ENCODE measurements at places on chromosomes 5 and 9.
A peak's percentile ranks its signal among the peaks of the same experiment; 100 is the strongest.

DNA sequence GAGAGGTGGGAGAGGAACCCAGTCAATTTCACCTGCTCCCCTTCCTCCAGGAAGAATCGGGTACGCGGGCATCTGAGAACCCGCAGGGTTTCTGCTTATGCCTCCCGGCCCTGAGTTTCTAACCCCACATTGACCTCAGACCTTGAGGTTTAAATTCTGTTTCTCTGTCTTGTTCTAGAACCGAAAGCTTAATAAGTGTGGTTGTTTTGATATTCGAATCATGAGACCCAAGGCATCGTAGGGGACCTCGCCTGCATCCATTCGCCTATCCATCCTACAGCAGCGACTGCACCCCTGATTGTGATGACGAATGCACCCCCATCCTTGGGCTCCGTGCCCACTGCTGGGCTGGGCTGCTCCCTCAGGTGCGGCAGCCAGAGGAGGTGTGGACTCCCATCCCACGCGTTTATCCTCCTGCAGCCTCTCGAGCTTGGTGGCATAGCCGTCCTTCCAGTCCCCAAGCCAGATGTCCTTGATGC is 80.8 kb upstream of the IER5L start:
- peak; percentile 51 for DNase-seq

GRCh38 chr9:129988607-129989361 is 54.2 kb downstream of the FNBP1 start:
- no peak for DNase-seq

GRCh38 chr5:67205981-67206380 is 9.4 kb upstream of the CD180 start:
- no peak for DNase-seq

GRCh38 chr5:178366998-178367735 is 134.6 kb upstream of the PHYKPL start:
- DNase-seq = no peak

DNA sequence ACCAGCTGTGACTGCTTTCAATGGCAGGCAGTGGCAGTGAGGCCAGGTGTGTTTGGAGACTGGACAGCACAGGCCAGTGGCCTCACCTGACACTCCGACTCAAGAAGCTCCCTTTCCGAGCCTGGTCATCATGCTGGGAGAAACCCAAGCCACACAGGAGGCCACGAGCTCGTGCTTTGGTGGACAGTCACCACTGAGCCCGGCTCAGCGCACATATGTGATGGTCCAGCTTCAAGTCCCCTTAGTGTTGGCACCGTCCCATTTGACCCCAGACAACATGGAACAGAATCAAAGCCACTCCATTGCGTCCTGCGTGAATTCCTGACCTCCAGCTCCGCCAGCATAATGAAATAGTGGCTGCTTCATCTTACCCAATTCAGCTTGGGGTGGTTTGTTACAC is 64.0 kb upstream of the PPP1R26 start:
- DNase-seq = peak; percentile 26

DNA sequence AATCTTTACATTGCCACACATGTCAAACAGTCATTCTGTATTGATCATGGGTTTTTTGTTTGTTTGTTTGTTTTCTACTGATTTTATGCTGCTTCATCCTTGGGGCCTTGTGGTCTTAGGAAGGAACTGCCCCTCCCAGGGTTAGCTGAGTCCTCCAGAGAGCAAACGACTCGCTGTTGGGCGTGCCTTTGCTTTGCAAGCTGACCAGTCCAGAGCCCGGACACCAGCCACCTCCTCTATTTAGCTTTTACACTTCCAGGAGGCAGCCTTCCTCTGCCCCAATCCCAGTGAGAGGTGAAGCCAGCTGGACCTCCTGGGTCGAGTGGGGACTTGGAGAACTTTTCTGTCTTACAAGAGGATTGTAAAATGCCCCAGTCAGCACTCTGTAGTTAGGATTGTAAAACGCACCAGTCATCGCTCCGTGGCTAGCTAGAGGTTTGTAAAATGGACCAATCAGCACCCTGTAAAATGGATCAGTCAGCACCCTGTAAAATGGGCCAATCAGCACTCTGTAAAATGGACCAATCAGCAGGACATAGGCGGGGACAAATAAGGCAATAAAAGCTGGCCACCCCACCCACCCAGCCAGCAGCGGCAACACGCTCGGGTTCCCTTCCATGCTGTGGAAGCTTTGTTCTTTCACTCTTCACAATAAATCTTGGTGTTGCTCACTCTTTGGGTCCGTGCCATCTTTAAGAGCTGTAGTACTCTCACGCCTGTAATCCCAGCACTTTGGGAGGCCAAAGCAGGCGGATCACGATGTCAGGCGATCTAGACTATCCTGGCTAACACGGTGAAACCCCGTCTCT is 154.4 kb downstream of the ERCC6L2 start:
- DNase-seq = no peak

DNA sequence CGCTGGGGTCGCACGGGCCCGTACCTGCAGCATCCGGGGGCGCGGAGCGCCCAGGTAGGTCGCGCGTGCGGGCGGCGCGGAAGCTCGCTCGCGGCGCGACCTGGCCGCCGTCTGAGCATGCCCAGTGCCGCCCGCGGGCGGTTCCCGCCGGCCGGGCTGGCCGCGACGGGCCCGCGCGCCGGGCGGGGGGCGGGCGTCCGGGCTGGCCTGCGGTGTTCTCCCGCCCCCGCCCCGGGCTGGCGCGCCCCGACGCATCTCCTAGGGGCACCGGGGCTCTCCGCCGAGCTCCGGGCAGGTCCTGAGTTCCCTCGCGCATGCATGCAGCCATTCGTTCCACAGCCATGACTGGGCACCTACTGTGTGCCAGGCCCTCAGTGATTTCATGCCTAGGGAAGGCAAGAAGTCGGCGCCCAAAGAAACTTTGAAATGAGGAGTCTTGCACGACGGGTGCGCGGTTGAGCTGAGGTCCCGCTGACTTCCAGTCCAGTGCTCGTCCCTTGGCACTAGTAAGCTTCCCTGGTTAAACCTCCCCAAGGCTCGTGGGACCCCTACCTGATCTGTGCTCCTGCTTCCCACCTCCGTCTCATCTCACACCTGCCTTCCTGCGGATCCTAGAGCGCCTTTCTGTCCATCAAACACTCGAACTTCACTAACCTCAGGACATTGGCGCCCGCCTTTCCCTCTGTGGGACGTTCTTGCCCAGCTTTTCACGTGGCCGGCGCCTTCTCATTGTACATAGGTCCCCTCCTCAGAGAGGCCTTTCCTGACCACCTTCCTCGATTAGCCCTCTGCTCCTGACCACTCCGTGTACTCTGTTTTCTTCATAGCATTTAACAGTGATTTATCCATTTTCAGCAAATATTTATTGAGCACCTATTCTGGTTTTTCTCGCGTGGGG is at the start of gene PTPN3:
PTPN3 (minus strand) TSS at position 113 of the 898 bp plus-strand sequence. CDS start 34,873 bp downstream, outside the sequence.
- no peak for DNase-seq

- DNase-seq = no peak
These were observed 108.0 kb downstream of the DAPK1 start for GRCh38 chr9:87605676-87606075.

DNA sequence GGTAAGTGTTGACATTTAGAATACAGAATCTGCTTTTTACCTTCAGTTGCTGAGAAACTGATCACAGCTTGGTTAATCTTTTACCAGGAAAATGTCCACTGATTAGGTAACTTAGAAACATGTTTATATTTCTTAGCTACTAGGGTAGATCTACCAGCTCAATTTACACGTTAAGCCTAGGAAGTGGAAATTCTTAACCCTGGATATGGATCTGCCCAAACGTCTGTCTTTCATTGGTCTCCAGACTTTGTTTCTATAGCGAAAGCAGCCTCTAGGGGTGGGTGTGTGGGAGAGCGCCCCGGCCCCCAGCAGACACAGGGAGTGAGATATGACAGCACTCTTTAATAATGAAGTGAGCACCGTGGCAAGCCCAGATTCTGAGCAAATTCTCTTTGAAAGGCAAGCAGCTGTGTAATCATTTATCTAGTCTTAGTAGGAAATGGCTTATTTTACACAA is 141.6 kb upstream of the ZNF608 start:
- DNase-seq = no peak

DNA sequence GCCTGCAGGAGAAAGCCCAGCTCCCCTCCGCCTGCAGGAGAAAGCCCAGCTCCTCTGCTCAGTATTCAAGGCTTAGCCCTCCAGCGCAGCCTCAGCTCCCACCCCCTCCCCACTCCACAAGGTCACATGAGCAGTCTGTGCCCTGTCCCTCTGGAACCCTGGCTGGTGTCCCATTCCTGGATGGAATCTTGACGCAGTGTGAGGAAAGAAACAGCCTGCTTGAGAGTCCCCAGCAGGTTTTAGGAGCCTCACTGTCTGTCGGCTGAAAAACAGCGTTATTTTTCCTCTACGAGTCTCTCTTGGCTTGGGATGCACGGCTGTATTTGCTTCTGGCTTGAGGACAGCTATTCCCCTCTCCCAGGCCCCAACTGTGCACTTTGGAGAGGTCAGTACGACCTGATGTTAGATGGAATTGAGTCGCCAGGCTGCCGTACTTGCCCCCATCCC is 210.1 kb upstream of the TRIM32 start:
- DNase-seq = no peak

GRCh38 chr5:144162686-144163085 is 7.8 kb downstream of the YIPF5 start:
- DNase-seq = no peak

DNA sequence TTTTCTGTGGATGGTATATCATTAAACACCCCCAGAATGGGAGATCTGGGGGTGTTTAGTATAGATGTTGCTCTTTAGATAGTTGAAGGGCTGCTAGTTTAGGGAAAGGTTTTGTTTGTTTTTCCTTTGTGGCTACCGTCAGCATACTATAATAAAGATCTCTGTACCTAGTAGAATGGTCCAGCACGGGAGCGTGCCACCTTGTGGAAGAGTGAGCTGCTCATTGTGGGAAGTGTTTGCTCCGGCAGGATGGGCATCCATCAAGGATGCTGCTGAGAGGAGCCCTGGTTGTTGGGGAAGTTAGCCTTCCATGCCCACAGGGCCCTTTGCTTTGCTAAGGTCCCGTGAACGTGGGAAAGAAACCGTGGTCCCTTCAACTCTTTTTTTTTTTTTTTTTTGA is 113.1 kb downstream of the LIFR start:
- DNase-seq = no peak

DNA sequence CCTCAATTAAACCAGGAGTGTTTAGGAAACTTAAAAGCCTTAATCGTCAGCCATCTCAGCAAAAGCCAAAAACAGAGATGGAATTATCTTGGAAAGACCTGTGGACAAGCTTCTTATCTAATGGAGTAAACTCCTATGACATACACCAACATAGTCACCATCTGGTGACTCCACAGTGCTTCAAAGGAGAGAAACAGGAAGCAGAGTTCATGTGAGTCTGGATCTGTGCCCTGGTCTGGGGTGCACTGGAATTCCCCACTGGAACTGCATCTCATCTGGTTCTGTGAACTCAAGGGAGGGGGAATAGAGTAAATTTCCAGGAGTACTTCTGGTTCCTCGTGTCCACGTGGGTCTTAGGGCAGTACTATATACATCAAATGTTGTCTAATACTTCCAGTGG is 36.3 kb upstream of the KCNN2 start:
- no peak for DNase-seq

DNA sequence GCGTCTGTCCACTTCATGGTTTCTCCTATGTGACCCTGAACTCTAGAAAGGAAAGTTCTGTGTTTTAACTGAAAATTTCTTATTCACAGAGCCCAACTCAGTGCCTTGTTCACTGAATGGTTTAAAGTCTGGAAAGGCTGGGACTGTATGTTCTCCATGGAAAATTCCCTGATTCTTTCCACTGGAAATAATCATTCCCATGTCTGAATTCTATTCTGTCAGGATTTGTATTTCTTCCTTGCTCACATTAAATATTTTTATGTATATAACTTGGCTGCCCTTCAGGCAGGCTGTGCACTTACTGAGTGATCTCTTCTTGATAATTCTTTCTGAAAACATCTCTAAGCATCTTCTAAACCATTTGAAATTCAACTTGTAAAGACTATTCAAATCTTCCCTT is 1126.9 kb upstream of the DMAC1 start:
- DNase-seq = no peak

DNA sequence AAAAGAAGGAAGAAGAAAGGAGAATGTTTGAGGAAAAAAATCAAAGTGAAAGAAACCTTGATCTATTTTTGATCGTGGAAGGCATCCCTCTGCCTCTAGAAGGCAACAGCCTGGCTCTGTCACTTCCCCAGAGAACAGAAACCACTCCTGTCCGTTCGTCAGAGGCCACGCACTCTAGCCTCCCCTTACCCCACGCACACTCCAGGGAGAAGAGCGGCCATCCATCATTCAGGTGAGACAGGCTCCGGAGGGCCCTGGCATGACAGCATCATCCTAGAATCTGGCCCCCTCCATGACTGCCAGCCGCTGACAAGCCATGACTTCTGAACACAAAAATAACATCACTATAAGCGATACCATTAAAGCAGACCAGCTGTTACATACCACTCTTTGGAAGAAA is 135.8 kb downstream of the ROR2 start:
- no peak for DNase-seq

- no peak for DNase-seq
These were observed 404 bp upstream of the AFAP1L1 start for GRCh38 chr5:149271195-149271715.

- no peak for DNase-seq
These were observed 365.9 kb downstream of the ZSWIM6 start for GRCh38 chr5:61697809-61698558.

GRCh38 chr5:78604689-78605285 is 43.8 kb downstream of the LHFPL2 start:
- no peak for DNase-seq

DNA sequence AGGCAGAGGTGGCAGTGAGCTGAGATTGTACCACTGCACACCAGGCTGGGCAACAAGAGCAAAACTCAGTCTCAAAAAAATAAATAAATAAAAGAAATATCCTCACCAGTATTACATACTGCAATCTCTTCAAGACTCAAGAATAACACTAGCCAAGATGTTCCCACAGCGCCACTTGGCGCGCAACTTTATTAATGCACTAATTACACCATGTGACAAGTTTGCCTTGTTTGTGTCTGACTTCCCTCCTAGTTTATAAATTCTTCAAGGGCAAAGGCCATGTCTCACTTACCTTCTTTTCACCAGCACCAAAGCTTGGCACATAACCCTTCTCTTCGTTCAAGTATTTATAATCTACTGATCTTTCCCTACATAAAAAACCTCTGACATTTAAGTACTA is 4.8 kb downstream of the SKP1 start:
- no peak for DNase-seq

DNA sequence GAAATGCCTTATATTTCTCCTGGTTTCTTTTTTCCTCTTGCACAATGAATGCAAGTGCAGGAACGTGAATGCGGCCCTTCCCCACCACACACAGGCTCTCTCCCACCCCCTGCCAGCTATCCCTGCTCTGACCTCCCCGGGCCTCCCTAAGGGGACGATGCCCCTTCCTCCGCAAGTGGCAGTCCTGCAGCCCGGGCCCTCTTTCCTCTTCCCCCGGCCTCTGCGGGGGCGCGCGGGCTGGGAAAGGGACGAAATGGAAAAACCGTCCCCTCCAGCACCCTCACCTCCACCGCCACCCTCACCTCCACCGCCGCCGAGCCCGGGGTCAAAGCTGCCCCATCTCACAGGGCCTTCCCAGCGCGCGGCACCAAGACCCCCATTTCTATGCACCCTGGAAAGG is 44.7 kb downstream of the GAS1 start:
- DNase-seq = no peak

- no peak for DNase-seq
These were observed 2.2 kb downstream of the GBGT1 start for GRCh38 chr9:133161547-133161950.
